Left lung (tissue), 14 donors: ENCODE measurements at places on chromosomes 2 and 18.

DNA sequence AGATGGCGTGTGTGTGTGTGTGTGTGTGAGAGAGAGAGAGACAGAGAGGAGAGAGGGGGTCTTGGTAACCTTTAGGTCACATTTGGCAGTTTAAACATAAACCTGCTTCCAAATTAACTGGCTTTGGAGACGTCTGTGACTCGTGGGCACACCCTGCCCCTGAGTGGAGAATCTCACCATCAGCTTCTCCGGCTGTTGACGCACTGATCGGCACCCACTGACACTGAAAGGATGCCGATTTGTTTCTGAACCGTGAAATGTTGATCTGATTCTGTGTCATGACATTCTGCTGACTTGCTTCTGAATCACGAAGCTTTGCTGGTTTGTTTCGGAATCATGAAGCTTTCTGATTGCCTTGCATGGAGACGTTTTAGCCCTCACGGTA lies 114.7 kb downstream of the RTP5 start:
- DNase-seq = no peak

DNA sequence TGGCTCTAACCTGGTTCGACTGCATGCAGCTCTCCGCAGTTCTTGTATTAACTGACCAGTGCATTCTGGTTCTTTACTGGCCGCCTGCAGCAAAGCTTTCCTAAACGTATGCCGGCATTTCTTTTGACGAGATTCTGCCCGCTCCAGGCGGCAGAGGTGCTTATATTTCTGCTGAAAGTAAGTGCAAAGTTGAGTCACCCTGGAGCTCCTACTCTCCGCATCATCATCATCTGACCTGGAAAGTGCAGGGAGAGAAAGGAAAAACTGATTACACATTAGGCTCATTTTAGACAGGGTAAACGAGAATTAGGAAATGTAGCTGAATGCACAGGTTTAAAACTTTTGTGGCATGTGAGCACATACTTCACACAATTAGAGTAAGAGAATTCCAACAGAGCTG lies 57.9 kb downstream of the INO80D start:
- DNase-seq = no peak

GRCh38 chr18:9120796-9121195 lies 15.8 kb upstream of the ANKRD12 start:
- DNase-seq = no peak

GRCh38 chr2:233036162-233036838 lies 3.8 kb downstream of the NEU2 start:
- no peak for DNase-seq

DNA sequence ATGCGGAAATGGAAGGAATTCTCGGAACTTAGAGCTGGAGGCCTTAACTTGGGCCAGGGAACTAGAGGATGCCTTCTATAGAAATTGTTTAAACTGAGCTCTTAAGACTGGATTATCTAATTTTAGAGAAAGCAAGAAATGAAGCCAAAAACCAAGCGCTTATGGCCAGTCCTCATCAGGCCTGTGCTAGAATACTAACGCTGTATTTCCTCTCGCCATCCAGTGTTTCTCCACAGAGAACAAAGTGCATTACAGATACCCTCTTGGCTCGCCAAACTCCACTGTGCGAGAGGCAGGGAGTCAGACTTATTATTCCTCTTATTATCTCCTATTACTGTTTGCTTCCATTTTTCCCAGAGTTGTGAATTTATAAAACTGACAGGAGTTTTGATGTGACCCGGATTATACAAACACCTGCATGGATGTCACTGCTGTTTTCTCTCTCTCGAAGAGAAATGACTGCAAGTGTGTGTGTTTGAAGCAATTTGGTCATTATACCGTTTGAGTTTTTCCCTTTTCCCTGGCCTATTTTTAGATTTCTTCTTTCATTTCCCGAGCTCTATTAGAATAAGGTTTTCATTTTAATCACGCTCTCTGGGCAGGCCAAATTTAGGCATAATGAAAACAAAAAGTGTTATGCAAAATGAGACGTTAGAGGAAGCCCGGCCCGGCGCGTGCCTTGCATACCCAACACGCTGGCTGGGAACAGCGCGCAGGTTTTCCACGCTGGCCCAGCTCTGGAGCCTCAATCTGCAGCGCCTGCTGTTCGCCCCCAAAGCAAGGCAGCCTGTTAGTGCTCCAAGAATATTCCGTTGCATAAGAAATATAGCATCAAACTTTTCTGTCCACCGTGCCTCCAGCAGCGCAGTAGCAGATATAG lies 103.3 kb downstream of the ALK start:
- no peak for DNase-seq
